Foreskin keratinocyte (primary cell): ENCODE measurements at places on chromosomes 3 and 15. TPM values are rescaled to one million over a fixed set of nuclear protein-coding genes. Genes with fewer than 3 reads are reported as not detected.

Gene C3orf49
- not detected in 2 replicates for total RNA-seq

Gene RARB
- total RNA-seq = not detected in 2 replicates

Gene GTF2E1
- 10.9 and 12.4 TPM in 2 replicates for total RNA-seq

Gene STRIT1
- total RNA-seq = not detected in 2 replicates

Gene EPHA6
- not detected in 2 replicates for total RNA-seq

DNA sequence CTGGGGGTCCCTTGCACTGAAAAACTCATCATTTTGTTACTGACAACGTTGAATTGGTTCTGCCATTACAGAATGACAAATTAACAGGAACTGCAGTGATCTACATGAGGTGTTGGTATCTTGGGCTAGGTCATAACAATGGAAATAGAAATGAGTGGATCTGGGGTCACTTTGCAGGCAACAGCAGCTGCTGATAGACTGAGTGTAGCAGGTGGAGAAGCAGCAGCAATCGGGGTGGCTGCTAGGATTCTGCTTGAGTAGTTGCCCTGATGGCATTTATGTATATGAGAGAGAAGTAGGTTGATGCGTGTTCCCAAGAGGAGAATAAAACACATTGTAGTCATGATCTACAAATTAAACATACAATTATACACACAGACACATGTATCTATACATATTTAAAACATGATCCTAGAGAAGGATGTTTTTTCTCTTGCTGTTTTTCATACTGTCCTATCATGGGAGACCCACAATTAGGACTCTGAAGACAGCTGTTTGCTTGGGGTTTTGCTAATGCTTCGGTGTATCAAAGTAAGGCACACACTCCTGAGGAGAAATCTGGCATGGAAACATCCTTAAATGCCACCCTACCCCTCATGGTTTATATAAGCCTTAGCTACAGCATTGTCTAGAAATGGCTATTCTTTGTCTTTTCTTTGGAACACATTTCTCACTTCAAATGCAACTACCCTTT lies 15.8 kb upstream of the THBS1 start:
- no peak for DNase-seq

DNA sequence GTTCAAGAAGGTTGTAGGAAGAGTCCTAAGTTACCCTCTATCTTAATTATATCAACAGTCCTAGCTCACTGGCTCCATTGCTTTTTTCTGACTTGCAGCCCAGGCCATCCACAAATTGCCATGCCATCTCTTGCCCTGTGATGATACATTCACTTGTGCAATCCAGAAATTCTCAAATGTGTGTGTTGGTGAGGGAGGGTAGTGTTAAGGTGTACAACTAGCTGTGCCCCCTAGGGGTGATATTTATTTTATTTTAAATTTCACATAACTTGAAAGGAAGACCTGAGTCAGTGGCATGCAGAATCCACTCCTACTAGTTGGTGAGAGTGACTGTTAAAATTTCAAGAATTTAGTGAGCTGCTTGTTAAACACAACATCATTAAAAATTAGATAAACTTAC lies 156.1 kb upstream of the ANKRD28 start:
- DNase-seq = peak; percentile 51

- DNase-seq = no peak
Measured at GRCh38 chr3:53712817-53713388, 133.3 kb downstream of the CHDH start.

DNA sequence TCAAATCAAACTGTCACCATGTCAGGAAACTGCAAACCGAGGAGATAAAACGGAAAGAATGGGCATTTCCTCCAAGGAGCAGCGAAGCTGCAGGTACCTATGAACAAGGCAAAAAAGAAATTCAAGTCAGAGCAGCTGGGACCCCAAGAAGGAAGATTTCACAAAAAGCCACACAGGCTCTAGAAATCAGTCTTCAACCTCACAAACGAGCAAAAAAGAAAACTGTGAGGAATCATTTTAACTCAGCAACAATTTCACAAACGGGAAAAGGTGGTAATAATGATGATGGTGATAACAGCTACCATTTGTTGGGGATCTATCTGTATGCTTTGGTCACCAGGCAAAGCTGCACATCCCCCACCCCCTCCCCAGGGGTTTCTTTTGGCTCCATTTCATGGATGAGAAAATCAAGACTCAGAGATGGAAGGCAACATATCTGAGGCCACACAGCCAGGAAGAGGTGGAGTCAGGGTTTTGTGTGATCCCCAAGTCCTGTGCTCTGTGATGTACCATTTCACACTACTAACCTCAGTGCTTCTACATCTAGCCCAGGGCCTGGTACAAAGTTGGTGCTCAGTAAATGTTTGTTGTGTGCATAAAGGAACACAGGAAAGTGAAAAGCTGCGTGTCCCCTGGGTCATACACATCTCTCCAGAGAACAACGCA lies 109.9 kb downstream of the IQSEC1 start:
- no peak for DNase-seq

DNA sequence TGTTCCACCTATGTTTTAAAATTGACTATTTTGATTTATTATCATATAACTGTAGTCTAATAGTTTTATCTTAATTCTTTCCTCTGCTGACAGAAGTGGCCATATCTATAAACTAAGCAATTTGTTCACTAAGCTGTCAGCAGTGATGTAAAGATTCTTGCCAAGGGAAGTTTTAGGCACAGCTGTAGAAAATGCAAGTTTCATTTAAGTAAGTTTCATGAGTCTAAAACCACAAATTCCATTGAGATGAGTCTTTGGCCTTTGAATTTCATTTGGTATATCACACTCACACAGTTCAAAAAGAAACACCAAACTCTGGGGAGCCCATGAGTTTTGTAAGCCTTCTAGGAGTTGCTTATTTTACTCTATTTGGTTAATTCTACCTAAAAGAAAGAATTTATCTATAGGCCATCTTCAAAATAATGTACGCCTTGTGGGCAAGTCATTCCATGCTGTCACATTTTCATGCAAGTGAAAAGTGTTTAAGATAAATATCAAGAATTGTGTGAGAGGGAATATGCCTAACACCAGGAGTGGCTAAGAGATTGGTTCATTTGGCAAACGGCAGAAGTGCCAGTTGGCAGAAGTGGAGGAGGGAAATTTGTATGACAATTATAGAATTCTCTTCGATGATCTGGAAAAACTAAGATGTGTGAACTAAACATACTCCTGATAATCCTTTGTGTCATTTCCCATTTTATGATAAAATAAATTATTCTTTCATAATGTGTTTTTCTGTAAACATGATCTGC lies 292.9 kb downstream of the ZIC4 start:
- peak; percentile 65 for DNase-seq

GRCh38 chr3:163832547-163832946 lies 1245.7 kb downstream of the SI start:
- DNase-seq = no peak

- DNase-seq = no peak
Measured at GRCh38 chr3:151183265-151183671, 19.7 kb downstream of the GPR171 start.

- DNase-seq = peak; percentile 92
Measured at GRCh38 chr3:166190360-166190759, 353.1 kb upstream of the BCHE start.
